CD4-positive, alpha-beta T cell treated with Interleukin-4 for 4 hours (primary cell): ENCODE measurements at places on chromosomes 7 and 10.

DNA sequence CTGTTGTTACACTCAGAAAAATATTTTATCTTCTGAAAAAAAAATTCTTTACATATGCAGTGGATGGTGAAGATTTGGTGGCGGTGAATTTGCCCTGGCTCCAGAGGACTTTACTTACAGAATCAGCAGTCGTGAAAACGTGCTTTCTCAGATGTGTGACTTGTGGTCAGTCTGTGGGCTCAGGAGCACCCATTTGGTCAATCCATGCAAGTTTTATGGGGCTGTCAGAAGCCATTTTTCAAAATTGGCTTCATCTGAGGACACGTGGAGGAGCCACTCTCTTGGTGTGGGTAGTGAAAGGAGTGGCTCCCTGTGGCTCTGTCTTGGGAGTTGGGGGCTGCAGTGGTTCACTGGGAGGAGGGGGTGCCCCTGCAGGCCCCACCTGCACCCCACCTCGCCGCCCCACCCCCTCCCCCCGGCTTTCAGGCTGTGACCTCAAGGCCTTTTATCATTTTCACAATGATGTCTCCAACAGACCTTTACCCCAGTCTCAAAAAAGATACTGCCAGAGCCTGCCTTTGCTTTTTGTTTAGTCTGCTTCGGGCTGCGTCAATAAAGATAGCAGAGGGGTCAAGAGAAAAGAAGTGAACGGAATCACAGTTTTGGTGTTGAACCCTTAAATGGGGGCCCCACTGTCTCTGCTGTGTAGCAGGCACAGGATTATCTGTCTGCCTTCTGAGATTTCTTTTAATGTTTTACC, 137.4 kb downstream of the MGMT start:
- no peak for DNase-seq

DNA sequence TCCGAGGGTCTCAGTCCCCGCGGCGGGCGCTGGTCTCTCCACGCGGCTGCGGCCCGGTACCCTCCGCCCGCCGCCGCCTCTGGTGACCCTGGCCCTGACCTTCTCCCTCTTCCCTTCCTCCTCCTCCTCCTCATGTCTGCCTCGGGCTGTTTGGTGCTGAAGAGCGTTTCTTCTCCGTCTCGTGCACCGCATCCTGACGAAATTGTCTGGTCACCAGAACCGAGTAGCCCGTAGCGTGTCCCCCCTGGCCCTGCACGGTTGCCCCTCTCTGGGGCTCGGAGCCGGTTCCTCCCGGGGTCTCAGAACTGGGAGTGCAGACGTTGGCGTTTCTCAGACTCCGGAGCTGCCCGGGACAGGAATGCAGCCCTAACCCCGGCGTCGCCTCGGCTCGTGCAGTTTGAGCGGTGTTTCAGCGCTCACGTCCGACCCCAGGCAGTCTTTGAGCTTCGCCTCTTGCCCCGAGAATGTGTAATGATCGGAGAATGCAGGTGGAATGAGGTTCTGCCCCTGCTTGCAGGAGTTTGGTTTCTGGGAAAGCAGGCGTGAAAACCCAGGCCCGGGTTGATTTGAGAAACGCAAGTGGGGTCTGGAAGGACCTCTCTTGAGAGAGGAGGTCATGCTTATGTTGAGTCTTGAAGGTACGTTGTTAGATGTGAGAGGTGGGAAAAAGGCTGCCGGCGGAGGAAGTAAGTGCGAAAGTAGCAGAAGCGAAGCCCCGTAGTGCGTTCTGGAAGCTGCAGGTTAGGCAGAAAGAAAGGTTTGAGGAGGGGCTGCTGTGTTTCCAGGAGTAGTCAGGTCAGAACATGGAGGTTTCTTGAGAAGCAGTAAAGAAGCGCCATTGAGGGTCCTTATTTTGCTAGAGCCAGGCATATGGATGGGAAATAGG, 743 bp downstream of the RBM17 start:
- DNase-seq, result no peak

DNA sequence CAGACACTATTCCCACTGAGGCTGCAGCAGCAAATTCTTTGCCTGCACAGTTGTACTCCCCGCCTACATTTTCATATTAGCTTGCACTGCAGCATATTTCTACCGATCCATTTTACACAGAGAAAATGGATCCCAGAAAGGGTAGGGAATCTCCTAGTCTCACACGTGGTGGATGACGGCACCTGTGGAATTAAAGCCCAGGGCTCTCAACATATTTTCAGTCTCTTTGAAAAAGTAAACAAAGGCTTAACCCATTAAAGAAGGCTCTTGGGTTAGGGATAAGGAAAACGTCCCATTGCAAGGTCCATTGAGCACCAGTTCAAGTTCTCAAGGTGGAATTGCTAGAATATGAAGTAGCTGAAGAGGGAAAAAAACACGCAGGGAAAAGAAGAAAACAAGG, 49.4 kb upstream of the FOXI2 start:
- no peak for DNase-seq

DNA sequence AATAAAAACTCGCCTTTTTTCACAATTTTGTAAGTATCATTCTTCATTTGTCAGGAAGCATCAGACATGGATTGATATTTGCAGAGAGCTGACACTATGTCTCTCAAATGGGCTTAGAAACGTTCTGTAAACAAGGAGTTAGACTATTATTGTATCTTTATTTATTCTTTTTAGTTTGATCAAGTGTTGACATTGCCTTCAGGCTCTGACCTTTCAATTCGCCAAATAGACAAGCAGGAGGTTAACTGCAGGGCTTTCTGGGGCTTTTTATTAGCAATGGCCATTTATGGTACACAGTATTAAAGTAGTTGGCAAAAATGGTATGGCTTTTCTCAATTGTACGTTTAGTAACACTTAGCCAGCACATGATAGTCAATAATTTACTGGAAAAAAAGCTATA, 221.7 kb downstream of the ZWINT start:
- no peak for DNase-seq

GRCh38 chr10:81838950-81839349, 36.0 kb upstream of the NRG3 start:
- DNase-seq, result no peak
